ENCODE measurements at places on chromosomes 11 and 22.

DNA sequence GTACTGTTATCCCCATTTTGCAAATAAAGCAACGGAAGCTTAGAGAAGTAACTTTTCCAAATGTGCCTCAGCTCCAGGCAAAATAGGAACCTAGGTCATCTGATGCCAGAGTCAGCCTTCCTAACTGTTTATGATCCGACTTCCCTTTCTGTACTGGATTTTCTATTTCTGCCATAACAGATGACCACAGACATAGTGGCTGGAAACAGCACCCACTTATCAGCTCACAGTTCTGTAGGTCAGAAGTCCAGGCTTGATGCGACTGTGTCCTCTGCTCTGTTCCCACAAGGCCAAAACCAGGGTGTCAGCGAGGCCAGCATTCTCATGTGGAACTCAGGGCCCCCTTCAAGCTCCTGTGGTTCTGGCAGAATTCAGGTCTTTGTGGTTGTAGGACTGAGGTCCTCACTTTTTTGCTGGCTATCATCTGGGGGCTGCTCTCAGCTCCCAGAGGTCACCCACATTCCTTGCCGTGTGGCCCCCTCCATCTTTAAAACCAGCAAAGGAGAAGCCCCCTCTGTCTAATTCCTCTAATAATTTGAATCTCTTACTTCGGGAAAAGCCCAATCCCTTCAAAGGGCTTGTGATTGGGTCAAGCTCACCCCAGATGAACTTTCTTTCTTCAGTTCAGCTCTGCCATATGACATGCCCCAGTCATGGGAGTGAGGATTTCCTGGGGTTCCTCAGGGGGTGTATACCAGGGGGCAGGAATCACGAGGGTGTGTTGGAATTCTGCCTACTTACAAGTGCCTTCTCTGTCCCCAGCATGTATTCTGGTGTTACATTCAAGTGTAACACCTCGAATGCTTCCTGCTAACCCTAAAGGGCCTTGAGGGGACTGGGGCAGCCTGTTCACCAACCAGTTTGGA, 15.3 kb downstream of the KCNJ5 start:
- no peak for DNase-seq

GRCh38 chr11:122137078-122137793, 21.2 kb upstream of the BLID start:
- DNase-seq: no peak

DNA sequence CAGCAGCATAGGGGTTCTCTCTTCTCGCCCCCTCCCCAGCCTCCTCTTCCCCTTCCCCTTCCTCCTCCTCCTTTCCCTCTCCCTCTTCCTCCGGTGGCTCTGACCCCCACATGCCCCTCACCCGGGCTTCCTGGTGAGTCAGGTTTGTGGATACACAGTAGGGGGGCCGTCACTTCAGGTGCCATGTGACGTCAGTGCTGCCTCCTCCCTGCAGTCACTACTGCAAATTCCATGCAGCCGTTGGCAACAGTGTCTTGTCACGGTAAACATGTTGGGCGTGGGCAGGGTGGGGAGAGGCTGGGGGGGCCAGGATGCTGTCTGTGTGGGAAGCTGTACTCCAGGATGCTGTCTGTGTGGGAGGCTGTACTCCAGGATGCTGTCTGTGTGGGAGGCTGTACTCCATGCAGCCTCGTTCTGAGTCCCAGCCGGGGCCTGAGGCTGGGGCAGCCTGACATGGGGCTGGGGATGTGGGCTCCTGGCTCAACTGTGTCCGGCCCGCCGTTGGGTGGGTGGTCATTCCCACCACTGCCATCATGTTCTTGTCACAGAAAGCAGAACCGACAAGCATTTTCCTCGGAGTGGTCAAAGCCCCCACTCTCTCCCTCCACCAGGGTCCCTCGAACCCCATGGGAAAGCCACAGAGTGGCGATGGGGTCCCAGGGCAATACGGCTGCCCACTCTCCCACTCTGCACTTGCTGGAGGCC, 2.4 kb upstream of the MUC2 start:
- DNase-seq: no peak

GRCh38 chr11:8283465-8284230, 20.0 kb upstream of the LMO1 start:
- no peak for DNase-seq

DNA sequence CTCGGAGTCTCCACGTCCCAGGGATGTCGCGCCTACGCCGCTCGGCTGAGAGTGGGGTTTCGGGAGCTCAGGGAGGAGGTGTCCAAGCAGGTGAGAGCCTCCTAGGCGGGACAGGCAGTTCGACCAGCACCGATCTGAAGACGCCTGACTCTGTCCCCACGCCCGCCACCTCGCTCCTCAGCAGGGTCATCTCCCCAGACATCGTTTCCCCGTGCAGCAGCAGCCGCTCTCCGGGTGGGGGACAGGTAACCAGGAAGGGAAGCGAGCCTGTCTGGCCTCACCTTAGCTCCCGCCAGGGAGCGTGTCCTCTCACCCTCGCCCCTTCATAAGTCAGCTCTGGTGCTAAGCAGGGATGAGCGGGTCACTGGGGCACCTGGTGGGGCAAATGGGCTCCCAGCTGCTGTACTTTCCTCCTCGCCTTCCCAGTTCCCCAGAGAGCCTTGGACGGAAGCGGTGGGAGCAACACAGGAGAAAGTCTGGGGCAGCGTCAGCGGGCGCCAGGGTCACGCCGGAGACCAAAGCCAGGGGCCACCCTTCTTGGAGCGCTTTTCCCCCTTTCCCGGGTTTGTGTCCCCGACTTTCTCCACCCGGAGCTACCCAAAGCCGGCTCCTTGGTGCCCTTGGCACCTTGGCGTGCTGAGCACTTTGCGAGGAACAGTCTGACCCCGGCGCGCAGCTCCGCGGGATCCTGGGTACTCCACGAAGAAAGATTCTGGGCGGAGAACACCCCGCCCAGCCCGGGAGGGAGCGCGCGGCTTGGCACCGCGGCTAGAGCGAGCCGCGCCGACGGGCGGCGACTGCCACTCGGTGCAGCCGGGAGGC, 1.6 kb downstream of the SPON1 start:
- no peak for DNase-seq

DNA sequence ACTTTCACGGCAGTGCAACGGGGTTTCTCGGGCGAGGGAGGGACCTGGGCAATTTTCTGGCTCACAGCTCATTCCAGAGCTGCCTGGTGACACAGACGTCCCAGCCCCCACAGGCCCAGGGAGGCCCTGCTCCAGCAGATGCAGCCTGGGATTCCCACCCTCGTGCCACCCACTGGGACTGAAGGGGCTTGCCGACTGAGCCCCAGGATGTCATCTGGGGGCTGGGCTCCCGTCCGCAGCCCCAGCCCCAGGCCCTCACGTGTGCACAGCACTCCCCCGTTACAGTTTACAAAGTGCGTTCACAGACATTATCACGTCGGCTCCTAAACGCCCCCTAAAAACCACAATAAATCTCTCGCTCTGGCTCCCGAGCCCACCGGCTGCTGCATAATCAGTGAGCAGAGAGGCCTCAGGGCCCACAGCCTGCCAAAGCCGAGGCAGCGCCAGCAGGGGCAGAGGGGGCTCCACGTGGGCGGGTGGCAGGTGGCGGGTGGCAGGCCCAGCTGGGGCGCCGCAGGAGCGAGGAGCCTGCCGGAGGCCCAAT, 76.9 kb upstream of the TCF20 start:
- no peak for DNase-seq

GRCh38 chr11:2721210-2721916, 21.6 kb upstream of the KCNQ1OT1 start:
- DNase-seq: no peak

GRCh38 chr11:64534391-64534801, 56.6 kb upstream of the SLC22A12 start:
- DNase-seq: no peak

GRCh38 chr11:43947003-43947500, 4.6 kb downstream of the C11orf96 start:
- DNase-seq: no peak

- DNase-seq: no peak
Observed at GRCh38 chr11:69395287-69395686, 86.2 kb upstream of the LINC01488 start.

DNA sequence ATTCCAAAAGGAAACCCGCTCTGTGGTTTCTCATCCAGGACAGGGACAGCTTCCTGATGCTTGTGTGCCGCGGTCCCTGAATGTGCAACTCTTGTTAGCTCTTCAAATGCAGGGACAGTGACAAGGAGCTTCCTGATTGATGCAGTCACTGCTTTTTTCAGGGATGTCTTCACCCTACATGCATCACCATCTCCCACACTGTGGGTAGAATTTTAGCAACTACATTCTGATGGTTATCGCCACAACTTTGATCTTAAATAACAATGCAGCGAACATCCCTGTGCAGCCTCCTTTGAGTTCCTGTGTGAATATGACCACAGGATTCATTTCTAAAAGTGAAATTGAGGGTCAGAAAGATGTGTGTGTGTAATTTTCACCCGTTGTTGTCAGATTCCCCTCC, 115.0 kb downstream of the GGTLC2 start:
- no peak for DNase-seq

DNA sequence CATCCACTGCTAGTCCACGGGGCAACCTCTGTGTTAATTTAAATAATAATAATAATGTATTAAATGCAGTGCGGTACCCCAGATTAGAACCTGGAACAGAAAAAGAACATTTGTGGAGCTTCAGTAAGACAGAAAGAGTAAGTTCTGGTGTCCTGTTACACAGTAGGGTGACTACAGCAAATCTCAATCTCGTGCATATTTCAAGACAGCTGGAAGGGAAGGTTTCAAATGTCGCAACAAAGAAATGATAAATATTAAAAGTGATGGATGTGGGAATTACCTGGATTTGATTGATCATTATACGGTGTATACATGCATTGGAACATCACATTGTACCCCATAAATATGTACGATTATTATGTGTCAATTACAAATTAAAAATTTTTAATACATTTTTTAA, 1.7 kb upstream of the RAC2 start:
- no peak for DNase-seq

DNA sequence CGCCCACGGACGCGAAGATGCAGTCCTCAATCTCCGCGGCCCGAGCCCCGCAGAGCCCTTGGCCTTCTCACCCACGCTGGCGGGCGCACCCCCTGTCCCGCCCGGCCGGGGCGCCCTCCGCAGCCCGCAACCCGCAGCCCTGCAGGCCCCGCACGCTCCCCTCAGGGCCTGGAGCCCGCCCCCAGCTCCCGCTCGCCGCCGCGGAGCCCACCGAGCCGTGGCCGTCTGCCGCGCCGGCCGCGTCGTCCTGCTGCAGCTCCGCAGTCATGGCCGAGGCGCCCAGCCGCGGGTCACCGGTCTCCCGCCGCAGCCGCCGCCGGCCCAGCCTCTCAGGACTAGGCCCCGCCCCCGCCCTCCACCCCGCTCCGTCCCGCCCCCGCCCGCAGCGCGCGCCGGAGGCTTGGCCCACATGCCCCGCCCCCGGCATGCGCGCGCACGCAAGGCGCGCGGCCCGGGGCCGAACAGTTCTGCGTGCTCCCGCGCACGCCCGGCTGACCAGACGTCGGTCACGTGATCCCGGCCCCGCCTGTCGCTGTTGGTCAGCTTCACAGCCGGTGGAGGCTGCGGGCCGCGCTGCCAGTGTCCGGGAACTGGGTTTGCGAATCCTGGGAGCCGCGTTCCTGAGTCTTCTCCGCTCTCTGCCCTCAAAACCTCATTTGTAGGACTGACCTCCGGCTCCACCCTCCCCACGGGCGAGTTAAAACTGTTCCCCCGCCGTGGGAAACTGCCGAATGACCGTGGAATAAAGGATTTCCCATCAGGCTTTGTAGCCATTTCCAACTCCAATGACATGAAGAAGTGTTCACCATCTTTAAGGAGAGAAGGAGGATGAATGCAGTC, at the start of gene USP28:
TSS of gene USP28 (minus strand) at position 339 of the 840 bp plus-strand sequence. CDS start at position 268, 71 bp downstream.
- DNase-seq: peak; percentile 67

- no peak for DNase-seq
Observed at GRCh38 chr22:28074526-28074925, 155.5 kb upstream of the PITPNB start.

GRCh38 chr11:118845369-118845768, 38.3 kb upstream of the CXCR5 start:
- DNase-seq: no peak

GRCh38 chr22:46125816-46126765, 24.2 kb upstream of the PPARA start:
- DNase-seq: no peak

DNA sequence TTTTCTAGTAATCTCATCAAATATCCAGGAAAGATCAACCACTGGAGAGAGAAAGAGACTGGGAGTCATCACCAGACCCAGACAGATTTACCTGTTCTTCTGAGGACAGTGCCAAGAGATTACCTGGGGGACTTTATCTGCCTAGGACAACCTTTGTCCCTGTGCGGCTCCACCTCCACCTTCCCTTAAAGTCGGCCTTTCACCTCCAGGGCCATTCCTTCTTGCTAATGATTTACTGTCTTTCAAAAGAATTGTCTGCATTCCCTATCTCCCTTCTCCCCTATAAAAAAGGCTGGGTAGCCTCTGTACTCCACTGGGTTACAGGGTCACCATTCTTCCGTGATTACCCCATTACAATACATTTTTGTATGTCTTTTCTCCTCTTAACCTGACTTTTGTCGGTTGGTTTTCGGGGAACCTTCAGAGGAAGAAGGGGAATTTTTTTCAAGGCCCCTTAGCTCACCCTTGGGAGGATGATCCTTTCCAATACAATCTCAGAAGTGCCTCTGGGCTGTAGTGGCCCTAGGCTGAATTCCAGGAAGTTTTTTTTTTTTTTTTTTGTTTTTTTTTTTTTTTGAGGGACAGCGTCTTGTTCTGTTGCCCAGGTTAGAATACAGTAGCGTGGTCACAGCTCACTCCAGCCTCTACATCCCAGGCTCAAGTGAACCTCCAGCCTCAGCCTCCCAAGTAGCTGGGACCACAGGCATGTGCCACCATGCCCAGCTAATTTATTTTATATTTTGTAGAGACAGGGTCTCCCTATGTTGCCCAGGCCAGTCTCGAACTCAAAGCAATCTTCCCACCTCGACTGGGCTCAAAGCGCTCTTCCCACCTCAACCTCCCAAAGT, 1.5 kb upstream of the HMOX1 start:
- no peak for DNase-seq

DNA sequence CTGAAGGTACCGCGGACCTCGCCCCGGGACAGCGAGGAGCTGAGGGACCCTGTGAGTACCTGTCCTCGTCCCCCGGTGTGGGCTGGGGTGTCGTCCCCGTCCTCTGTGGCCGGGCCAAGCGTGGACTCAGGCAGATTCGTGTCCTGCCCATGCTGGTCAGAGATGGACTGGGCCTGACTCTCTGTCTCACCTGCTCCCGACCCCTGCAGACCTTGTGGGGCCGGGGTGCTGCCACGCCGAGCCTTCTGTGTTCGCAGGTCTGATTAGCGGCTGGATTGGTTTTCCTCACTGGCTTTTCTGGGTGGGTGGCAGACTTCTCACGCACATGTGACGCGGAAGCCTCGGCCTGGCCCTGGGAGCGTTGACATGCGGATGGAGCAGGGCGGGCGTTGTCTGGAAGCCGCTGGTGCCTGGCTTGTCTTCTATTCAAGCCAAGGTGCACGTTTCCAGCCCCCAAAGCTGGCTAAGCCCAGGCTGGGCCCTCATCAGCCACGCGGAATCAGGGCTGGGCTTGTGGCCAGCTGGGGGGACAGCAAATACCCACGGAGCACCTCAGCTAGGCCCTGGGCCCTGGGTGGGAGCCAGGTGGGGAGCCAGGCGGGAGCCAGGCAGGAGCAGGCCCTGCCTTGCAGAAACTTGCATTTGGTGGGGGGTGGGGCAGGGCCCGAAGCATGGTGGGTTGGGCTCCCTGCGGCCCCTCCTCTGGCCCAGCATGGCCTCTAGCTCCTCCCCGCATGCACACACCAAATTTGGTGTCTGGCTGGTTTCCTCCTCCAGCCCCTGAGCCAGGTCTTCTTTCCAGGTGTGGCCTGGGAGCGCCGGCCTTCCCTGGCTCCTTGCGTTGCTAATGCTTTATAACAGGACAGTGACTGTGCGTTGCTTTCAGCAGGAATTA, 7.0 kb downstream of the GRAMD4 start:
- no peak for DNase-seq
